Esophagus muscularis mucosa (tissue), 4 donors: ENCODE measurements at places on chromosomes 16 and 17.

DNA sequence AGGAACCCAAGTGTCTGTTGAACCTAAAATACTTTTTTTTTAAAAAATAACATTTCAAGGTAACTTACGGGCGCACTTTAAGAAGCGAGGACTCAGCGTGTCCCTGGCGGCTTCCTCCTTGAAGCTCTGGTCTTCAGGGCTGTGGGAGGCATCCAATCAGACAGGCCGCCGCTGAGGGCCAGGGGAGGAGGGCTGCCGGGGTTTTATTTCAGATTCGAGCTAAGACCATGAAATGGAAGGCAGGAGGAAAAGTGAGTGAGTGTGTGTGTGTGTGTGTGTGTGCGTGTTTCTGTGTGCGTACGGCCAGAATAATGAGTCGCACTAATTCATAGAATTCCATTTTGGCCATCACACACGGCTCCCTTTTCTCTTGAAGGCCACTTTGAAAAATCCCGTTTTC is 41.1 kb downstream of the C16orf78 start:
- no peaks in the 10 kb centered on the region for H3K36me3 ChIP-seq
- H3K27ac ChIP-seq, result no peak overlapping the region
- DNase-seq, result no peak
- H3K4me1 ChIP-seq, result no peaks in the 10 kb centered on the region
- H3K4me3 ChIP-seq, result no peak overlapping the region
- peaks cover 7% of the 10 kb centered on the region for H3K27me3 ChIP-seq

DNA sequence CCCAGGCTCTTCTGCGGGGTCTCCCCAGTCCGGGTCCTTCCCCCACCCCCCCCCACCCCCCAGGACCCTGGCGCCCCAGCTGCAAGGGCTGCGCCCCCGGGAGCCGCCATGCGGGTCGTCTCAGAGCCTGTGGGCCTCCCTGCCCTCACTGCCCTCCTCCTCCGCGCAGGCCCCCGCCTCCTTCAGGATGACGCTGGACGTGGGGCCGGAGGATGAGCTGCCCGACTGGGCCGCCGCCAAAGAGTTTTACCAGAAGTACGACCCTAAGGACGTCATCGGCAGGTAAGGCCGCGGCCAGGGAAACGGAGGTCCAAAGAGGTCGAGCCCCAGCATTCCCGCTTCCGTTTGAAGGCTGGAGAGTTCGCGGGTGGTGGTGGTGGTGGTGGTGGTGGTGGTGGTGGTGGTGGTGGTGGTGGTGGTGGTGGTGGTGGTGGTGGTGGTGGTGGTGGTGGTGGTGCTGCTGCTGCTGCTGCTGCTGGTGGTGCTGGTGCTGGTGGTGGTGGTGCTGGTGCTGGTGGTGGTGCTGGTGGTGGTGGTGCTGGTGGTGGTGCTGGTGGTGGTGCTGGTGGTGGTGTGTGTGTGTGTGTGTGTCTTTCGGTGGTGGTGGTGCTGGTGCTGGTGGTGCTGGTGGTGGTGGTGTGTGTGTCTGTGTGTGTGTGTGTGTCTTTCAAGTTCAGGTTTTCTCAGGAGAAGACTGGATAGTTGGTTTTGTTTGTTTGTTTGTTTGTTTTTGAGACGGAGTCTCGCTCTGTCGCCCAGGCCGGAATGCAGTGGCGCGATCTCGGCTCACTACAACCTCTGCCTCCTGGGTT is 615 bp downstream of the PHKG2 start:
- H3K4me3 ChIP-seq, result peak overlapping the region; percentile 98
- H3K27ac ChIP-seq, result peak overlapping the region; percentile 72
- H3K4me1 ChIP-seq, result peaks cover 14% of the 10 kb centered on the region
- no peaks in the 10 kb centered on the region for H3K27me3 ChIP-seq
- DNase-seq, result no peak

DNA sequence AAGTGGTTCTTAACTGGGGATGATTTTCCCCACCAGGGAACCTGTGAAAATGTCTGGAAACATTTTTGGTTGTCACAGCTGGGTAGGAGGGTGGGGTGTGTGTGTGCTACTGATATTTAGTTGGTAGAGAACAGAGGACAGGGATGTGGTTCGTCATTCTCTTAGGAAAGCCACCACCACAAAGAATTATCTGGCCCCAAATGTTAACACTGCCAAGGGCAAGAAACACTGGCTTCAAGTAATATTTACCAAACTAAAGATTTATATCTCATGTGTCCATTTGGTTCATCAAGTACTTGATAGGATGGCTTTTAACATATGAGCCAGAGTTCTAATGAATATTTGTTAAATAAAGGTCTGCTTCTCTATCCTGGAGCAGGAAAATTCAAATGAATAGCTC is 19.5 kb downstream of the MPHOSPH6 start:
- no peak for DNase-seq
- no peak overlapping the region for H3K4me3 ChIP-seq

DNA sequence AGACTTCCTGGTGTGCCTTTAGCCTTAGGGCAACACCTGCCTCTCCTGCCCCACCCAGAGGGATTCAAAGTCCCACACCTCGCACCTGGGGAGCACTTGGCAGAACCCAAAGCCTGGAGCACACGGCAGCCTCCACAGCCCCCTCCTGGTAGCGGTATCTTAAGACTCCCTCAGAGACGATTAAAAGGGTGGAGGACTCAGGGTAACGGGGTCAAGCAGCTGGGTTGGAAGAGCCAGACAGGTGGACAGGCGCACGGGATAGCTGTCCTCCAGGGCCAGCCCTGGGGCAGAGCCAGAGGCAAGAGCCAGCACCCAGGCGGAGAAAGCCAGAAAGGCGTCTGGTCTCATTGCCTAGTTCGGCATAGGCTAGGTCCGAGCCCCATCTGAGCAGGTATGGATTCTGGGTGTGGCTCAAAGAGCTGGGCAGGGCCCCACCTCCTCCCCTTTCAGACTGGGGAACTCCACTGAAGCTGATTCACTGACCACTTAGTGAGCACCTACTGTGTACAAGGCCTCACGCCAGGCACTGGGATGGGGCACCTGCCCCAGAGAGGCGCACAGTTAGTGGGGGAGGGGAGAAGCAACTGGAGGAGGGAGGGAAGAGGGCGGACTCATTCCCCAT is 55.0 kb upstream of the MEAK7 start:
- DNase-seq, result no peak
- no peak overlapping the region for H3K27ac ChIP-seq
- H3K4me1 ChIP-seq, result no peaks in the 10 kb centered on the region
- no peak overlapping the region for H3K4me3 ChIP-seq
- no peaks in the 10 kb centered on the region for H3K27me3 ChIP-seq

DNA sequence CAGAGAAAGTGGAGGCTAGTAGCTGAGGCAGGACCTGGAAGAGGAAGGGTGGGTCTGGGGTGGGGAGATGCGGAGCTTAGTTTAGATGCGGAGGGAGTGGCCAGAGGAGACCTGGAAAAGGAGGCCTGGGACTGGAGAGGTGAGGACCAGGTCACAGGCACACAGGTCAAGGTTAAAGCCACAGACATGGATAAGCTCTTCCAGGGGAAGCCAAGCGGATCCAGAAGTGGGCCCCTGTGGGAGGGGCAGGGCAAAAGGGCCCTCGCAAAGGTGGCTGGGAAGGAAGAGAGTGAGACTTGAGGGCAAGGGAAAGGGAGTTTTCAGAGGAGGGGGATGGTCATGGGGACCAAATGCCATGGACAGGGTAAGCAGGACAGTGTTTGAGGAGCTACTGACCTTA is 13.9 kb upstream of the MLLT6 start:
- H3K4me3 ChIP-seq, result no peak overlapping the region
- peaks cover 19% of the 10 kb centered on the region for H3K4me1 ChIP-seq
- no peaks in the 10 kb centered on the region for H3K36me3 ChIP-seq
- H3K27ac ChIP-seq, result no peak overlapping the region
- DNase-seq, result no peak

GRCh38 chr17:63335831-63336230 is 110.3 kb downstream of the CYB561 start:
- no peak for DNase-seq
- H3K27ac ChIP-seq, result peak overlapping the region; percentile 59
- H3K27me3 ChIP-seq, result no peaks in the 10 kb centered on the region
- peaks cover 27% of the 10 kb centered on the region for H3K4me1 ChIP-seq
- no peaks in the 10 kb centered on the region for H3K36me3 ChIP-seq

- no peak overlapping the region for H3K4me3 ChIP-seq
- no peak overlapping the region for H3K27ac ChIP-seq
- no peaks in the 10 kb centered on the region for H3K36me3 ChIP-seq
- DNase-seq, result no peak
- no peaks in the 10 kb centered on the region for H3K27me3 ChIP-seq
Measured at GRCh38 chr16:7482596-7483290, 150.1 kb downstream of the RBFOX1 start.

GRCh38 chr17:14311186-14311705 is 10.4 kb downstream of the HS3ST3B1 start:
- no peaks in the 10 kb centered on the region for H3K36me3 ChIP-seq
- no peak for DNase-seq
- H3K4me1 ChIP-seq, result peaks cover 25% of the 10 kb centered on the region
- H3K4me3 ChIP-seq, result no peak overlapping the region
- peaks cover 57% of the 10 kb centered on the region for H3K27me3 ChIP-seq

GRCh38 chr17:68853036-68853435 is 102.2 kb downstream of the ABCA8 start:
- no peaks in the 10 kb centered on the region for H3K27me3 ChIP-seq
- H3K36me3 ChIP-seq, result no peaks in the 10 kb centered on the region
- no peak overlapping the region for H3K27ac ChIP-seq
- no peaks in the 10 kb centered on the region for H3K4me1 ChIP-seq

GRCh38 chr16:54356391-54356790 is 69.8 kb upstream of the IRX3 start:
- no peak overlapping the region for H3K4me3 ChIP-seq
- H3K27ac ChIP-seq, result no peak overlapping the region
- no peaks in the 10 kb centered on the region for H3K4me1 ChIP-seq
- H3K36me3 ChIP-seq, result no peaks in the 10 kb centered on the region

GRCh38 chr16:72832621-72833248 is 215.2 kb downstream of the ZFHX3 start:
- peaks cover 28% of the 10 kb centered on the region for H3K4me1 ChIP-seq
- no peak overlapping the region for H3K4me3 ChIP-seq
- peaks cover 23% of the 10 kb centered on the region for H3K36me3 ChIP-seq
- no peak overlapping the region for H3K27ac ChIP-seq
- H3K27me3 ChIP-seq, result no peaks in the 10 kb centered on the region
- DNase-seq, result peak; percentile 95

GRCh38 chr17:73469311-73469710 is 157.5 kb upstream of the CDC42EP4 start:
- H3K4me3 ChIP-seq, result no peak overlapping the region
- H3K27ac ChIP-seq, result no peak overlapping the region
- no peak for DNase-seq
- H3K36me3 ChIP-seq, result no peaks in the 10 kb centered on the region

- H3K27me3 ChIP-seq, result peaks cover 32% of the 10 kb centered on the region
- H3K4me3 ChIP-seq, result no peak overlapping the region
- DNase-seq, result no peak
- H3K4me1 ChIP-seq, result no peaks in the 10 kb centered on the region
- H3K27ac ChIP-seq, result no peak overlapping the region
- no peaks in the 10 kb centered on the region for H3K36me3 ChIP-seq
Measured at GRCh38 chr16:74756203-74756602, 18.4 kb downstream of the FA2H start.

GRCh38 chr17:27429666-27430382 is 26.4 kb upstream of the KSR1 start:
- H3K4me1 ChIP-seq, result no peaks in the 10 kb centered on the region
- no peaks in the 10 kb centered on the region for H3K27me3 ChIP-seq
- H3K27ac ChIP-seq, result no peak overlapping the region
- no peak overlapping the region for H3K4me3 ChIP-seq

DNA sequence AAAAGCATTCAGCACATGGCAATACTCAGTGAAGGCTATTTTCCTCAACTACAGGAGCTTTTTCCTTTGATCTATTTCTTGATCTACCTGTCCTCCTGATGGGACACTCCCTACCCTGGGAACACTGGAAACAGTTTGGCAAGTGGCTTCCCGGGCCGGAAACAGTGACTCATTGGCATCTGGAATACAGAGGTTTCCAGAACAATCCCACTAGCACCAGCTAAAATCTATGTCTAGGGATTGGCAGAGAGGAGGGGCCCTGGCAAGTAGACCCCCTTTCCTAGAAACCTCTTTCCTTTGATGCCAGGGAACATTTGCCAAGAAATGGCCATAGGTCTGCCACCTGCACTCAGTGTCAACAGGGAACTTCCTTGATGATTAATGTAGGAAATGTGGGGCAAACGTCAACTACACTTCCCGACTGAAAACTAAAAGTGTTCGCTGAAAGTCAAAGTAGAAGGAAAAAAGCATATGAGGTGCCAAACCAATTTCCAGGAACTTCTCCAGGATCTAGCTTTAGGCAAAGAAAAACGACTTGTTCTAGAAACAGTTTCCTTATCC is 30.4 kb upstream of the FBXW10B start:
- DNase-seq, result peak; percentile 53
- H3K4me3 ChIP-seq, result peak overlapping the region; percentile 55
- H3K36me3 ChIP-seq, result no peaks in the 10 kb centered on the region

DNA sequence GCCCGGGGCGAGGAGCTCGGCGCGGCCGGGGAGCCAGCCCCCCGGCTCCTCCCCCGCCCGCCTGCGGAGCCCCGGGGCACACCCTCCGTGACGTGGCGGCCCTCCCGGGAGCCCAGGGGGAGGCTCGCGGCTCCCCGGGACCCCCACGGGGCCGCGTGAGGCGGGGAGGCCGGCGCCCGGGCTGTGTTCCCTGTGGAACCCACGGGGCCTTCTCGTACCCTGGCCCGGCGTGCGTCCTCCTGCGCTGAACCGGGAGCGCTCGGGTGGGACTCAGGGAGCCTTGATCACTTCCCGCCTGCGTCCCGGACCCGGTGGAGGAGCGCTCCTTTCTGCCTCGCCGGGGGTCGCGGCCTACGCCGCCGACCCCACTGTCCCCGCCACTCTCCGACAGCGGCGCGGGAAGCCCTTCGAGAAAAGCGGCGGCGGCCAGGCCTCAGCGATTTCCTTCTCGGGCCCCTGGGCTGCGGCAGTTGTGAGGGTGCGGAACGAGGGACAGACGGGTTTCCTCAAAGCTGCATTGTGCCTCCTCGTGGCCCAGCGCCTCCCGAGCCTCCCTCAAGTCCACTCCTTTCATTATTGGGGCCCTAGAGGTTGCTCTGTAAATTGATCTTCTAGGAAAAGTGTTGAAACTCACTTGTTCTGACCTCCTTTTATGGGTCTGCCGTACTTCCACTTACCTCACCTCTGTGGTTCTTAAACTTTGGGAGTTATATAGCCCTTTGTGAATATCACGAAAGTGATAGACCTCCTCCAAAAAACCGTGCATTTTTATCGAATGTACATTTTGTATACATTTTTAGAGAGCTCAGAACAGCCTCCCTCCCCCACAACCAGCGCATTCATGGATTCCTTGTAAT is 597 bp downstream of the LIG3 start:
- H3K27me3 ChIP-seq, result no peaks in the 10 kb centered on the region
- peak overlapping the region; percentile 100 for H3K27ac ChIP-seq
- DNase-seq, result peak; percentile 95
- H3K4me3 ChIP-seq, result peak overlapping the region; percentile 83
- peaks cover 55% of the 10 kb centered on the region for H3K4me1 ChIP-seq

GRCh38 chr17:66836063-66837005 is 1.4 kb downstream of the CACNG5 start:
- H3K27me3 ChIP-seq, result peaks cover 80% of the 10 kb centered on the region
- H3K4me3 ChIP-seq, result no peak overlapping the region
- DNase-seq, result no peak
- no peak overlapping the region for H3K27ac ChIP-seq
